ENCODE measurements at places on chromosomes 13 and 19. TPM values are rescaled to one million over a fixed set of nuclear protein-coding genes. Genes with fewer than 3 reads are reported as not detected.

- ATAC-seq, result no peak
These were observed 30.2 kb downstream of the C2CD4C start for GRCh38 chr19:378706-379105.

DNA sequence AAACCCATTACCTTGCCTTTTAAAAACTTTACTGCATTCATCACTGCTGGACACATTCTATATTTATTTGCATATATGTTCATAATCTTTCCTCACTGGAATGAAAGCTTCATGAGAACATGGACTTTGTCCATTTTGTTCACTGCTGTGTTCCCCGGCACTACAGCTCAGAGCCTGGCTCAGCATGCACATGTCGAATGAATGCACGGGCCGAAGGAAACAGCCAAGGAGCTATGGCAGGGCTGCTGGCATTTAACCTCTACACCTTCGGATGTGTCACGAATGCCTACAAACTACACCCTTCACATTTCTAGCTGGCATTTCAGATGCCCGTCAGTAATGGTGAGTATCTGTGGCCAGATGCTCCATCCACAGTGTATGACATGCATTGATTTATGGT is 7.6 kb downstream of the MTIF3 start:
- no peak for ATAC-seq

DNA sequence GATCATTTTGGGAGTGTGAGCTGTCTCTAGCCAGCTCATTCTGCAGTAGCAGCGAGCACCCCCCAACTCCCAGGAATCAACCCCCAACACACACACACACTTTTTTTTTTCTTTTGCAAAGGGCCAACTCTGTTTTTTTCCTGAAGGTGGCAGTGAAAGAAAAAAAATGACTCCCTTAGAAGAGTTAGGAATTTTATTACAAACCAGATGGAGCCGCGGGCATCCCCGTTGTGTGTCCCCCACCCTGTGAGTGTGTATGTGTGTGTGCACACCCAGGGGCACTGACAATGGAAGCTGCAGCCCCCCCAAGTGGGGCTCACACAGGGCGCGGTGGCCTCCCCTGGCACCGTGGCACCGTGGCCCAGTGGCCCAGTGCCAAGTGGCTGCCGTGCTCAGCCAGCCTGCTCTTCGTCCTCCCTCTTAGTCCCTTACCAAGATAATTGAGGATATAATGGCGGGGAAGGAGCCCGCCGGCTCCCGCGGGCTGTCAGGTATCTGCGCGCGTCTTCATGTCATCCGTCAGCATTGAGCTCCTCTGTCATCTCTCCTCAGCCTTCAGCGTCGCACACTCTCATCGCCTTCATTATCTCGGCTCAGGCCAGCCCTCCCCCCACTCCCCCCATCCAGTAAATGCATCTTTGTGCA is 314.1 kb downstream of the ZNF536 start:
- ATAC-seq, result no peak

DNA sequence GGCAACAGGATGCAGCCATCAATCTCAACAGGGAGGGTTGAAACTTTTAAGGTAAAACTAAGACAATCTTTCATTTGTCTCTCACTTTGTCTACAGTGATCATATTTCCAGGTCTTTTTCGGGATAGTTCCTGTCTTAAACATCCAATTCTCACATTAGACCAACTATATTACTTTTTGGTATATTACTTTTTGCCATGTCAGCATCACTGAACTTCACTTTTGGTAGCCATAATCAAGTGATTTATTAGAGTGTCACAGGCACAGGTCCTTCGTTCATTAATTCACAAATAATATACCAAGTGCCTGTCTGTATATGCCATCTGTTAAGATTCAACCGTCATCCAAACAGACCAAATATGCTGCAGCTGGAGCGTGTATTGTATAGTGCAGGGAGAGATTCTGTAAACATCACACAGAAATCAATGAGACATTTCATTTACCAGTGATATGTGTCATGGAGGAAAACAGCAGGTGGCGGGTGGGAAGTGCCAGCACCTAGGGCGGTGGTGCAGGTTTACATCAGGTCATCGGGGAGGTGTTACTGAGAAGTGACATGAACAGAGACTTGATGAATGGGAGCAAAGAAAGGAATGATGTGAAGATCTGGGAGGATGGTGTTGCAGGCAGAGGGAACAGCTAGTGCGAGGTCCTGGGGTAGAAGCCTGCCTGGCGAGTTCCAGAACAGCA is 24.9 kb downstream of the ARHGEF7 start:
- ATAC-seq, result no peak

GRK1 gene
- 0.15 TPM for total RNA-seq

DNA sequence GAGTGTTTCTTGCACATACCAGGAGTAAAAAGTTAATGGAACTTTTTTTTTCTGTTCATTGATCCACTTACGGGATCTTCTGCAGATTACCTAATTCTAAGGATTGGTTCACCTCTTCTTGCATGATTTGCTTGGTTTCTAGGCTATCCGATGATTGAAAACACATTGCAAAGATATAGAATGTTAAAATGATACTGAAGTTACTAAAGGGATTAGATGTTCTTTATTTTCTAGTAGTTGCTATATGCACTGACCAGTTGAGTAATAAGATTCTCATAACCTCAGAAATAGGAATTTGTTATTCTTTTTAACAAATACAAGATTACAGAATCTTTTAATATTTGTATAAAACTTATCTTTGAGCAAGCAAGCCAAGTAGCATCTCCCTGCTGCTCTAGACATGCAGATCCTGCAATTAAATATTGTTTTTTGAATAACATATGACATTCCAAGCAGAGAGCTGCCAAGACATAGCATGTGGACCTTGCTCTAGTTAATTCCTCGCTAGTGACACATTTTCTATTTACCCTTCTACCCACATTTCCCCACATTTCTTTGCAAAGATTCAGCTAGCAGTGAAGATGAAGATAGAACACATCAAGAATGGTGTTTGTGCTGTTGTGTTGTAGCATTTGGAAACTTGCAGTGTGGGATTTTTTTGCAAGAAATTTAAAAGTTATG is 51.7 kb upstream of the RNF113B start:
- no peak for ATAC-seq

DNA sequence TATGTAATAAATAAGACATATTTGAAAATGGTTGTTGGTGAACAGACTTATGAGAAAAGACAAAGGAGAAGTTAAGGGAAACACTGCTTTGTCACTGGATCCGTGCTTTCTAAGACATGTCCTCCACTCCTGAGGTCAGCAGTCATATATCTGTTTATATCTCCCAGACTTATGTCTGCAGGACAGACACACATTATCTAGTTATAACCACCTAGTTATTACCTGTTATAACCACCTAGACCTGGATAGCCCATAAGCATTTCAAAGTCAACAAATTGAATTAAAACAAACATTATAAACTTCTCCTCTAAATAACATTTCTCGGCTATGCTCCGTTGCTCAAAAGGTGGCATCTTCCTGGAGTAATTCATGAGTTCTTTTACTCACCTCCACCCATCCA is 96.4 kb downstream of the SPRY2 start:
- no peak for ATAC-seq

ZNF320 gene
- total RNA-seq, result 16.2 TPM

DNA sequence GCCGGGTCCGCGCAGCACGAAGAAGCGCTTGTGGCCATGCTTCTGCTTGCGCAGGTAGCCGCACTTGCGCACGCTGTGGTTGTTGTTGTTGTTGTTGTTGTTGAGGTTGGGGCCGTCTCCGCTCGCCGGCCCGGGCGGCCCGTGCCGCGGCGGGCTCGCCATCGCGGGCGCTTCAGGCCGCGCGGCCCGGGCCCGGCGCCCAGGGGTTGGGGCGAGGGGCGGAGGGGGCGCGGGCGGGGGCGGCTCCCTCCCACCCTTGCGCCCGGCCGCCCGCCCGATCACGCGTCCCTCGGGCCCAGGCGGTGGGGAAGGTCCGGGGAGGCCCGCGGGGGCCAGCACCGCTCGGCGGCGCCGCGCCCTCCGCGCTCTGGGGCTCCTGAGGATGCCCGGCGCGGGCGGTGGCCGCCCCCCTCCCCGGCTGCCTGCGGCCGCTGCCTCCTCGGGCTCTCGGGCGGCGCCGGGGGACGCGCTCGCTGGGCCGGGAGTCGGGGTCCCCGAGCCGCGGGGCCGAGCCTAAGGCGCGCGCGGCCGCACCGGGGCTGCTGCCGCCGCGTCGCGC is 412 bp downstream of the IRS2 start:
- peak; percentile 23 for ATAC-seq

- peak; percentile 37 for ATAC-seq
These were observed 568 bp downstream of the ATP11A start for GRCh38 chr13:112690283-112690929.

ZNF283 gene
- total RNA-seq, result 9.6 TPM

DIRAS1 gene
- 13.4 TPM for total RNA-seq

CEACAM6 gene
- 0.78 TPM for total RNA-seq

DNA sequence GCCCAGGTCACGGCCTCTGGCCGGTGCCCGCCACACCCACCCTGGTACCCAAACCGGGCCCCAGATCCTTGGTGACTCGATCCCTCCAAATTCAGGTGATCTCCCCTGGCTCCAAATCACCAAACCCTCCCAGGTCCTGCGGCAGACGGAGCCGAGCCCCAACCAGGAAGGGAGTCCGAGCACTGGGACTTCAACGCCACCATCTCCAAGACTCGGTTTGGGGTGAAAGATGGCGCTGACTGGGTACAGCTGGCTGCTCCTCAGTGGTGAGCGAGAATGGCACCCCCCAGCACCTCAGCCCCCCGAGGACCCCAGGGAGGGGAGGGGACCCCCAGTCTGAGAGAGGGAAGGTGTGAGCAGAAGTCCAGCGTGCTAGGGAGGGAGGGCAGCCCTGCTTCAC is 2.3 kb downstream of the CEACAM16 start:
- no peak for ATAC-seq

GRCh38 chr13:51004918-51005460 is 95.4 kb downstream of the RNASEH2B start:
- no peak for ATAC-seq

GRCh38 chr13:48501705-48502104 is 31.2 kb downstream of the RCBTB2 start:
- no peak for ATAC-seq

GPR183 gene
- 23.8 TPM for total RNA-seq

DNA sequence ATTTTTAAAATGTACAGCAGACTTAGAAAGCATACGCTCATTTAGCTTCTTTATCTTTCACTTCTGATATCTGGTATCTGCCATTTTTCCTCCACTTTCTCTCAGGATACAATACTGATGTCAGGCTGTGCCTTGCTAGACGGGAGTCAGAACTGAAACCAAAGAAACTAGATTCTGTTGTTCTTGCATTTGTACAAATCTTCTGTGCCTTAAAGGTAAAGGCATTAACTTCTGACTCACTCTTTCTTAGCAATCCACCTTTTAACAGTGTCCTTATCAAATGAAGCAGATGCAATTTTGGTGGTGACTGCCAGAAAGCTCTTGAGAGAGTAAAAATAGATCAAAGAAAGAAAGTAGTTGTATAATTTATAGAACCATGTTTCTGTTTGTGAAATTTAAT is 370.4 kb downstream of the PCDH20 start:
- no peak for ATAC-seq

ZNF581 gene
- total RNA-seq, result 17.5 TPM

GRCh38 chr13:70394031-70394548 is 285.8 kb upstream of the KLHL1 start:
- no peak for ATAC-seq

GRCh38 chr19:5156231-5156986 is 184.2 kb downstream of the PTPRS start:
- no peak for ATAC-seq

DNA sequence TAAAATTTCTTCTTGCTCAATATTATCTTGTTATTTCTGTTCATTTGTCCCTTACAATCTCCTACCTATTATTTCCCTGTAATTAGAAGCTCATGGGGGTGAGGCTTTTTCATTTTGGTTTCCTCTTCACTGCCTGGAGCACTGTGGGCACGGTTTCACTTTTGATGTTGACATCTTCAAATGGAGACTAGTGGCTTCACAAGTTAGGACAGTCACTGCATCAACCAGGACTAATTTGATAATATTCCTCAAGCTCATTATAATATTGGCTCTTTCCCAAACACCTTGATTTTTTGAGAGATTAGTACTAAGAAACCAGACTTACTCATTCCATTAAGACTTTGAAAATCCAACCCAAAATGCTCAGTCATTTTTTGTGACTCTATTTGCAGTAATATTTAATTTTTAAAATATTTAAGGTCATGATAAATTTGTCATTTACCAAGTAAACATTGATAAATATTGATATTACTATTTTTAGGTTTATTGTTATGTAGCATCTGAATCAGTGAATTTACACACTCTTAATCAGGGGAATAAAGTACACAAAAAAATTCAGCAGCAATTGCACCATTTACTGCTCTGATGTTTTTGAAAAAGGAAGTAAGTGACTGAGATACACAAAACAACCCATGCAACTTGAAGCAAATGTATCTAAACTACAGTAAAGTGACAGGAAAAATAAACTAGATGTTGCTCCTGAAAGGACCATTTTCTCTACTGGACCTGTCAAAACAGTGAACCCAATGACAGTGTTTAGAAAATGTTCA is 28.8 kb upstream of the RCBTB2 start:
- ATAC-seq, result no peak

- ATAC-seq, result no peak
These were observed 830.2 kb upstream of the SPRY2 start for GRCh38 chr13:81171065-81171647.

GRCh38 chr13:50793026-50793425 is 50.5 kb downstream of the DLEU7 start:
- ATAC-seq, result no peak

DNA sequence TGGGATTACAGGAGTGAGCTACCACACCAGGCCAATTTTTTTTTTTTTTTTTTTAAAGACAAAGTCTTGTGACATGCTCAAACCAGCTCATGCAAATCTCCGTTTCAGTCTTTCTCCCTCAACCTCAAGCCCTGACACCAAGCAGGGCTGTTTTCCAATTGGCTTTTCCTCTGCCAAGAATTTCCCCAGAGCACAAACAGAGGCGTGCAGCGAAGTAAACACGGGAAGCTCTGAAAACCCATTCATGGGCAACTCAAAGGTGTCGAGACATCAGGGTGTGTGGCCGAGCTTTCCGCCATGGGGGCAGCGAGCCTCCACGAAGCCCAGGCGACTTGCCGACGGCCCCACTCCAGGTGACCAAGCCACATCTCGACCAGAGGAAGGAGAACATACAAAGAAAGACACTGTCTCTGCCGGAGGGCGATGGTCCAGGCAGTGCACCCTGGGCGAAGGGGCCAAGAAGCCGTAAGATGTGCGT is 70.0 kb downstream of the INSR start:
- ATAC-seq, result peak; percentile 85

- ATAC-seq, result no peak
These were observed 83.2 kb downstream of the CCNA1 start for GRCh38 chr13:36515466-36515865.

- ATAC-seq, result no peak
These were observed 53.0 kb downstream of the DPY19L3 start for GRCh38 chr19:32458500-32459123.

GRCh38 chr13:25069911-25070310 is 26.0 kb upstream of the PABPC3 start:
- no peak for ATAC-seq

SIGLEC9 gene
- total RNA-seq, result 9.2 TPM

CYP4F3 gene
- total RNA-seq, result 0.08 TPM

ZFR2 gene
- total RNA-seq, result not detected

ZNF441 gene
- total RNA-seq, result 4.5 TPM

- no peak for ATAC-seq
These were observed 73.3 kb downstream of the FGF9 start for GRCh38 chr13:21744149-21744548.

GRCh38 chr19:6800991-6801484 is 28.5 kb downstream of the VAV1 start:
- no peak for ATAC-seq

- no peak for ATAC-seq
These were observed 50.0 kb downstream of the LATS2 start for GRCh38 chr13:21011378-21011777.

PALM3 gene
- total RNA-seq, result not detected

- ATAC-seq, result no peak
These were observed 10.7 kb upstream of the LIN7B start for GRCh38 chr19:49103331-49104085.

KLK4 gene
- total RNA-seq, result not detected
